Activated naive CD4-positive, alpha-beta T cell treated with anti-CD3 and anti-CD28 coated beads for 36 hours (primary cell): ENCODE measurements at places on chromosomes 4 and X. TPM values are rescaled to one million over a fixed set of nuclear protein-coding genes. Genes with fewer than 3 reads are reported as not detected.

- DNase-seq, result no peak
Measured at GRCh38 chrX:43068639-43069038, 290.7 kb upstream of the PPP1R2C start.

- no peak for DNase-seq
Measured at GRCh38 chr4:88308587-88308986, 24.2 kb upstream of the PPM1K start.

DNA sequence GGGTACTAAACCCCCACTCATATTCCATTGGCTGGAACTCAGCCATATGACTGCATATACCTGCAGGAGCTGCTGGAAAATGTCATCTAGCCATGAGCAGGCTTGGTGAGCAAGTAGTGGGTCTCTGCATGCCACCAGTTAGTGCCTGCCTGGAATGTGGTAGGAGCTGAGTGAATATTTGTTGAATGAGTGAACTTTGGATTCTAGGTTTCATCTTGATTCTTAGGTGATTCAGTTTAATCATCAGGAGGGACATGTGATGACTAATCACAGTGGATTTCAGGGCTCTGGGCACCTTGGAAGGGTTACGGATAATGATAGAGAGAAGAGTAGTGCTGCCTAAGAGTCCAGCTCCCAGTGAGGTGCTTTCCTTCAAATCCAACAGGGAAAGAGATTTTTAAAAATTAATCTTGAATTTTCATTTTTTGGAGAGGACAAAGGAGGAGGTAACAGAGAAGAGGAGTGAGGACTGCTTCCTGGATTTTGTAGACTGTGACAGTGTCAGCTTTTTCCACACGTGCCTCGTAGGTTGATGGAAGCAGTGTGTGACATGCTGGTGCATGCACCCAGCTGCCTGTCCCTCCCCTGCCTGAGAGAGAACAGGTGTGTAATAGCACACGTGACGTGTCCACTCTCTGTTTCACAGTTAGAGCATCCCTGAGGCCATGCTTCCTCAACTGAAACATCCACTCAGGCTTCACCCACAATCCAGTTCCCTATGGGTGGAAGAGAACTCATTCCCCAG, 30.4 kb downstream of the NHS start:
- DNase-seq, result no peak

DNA sequence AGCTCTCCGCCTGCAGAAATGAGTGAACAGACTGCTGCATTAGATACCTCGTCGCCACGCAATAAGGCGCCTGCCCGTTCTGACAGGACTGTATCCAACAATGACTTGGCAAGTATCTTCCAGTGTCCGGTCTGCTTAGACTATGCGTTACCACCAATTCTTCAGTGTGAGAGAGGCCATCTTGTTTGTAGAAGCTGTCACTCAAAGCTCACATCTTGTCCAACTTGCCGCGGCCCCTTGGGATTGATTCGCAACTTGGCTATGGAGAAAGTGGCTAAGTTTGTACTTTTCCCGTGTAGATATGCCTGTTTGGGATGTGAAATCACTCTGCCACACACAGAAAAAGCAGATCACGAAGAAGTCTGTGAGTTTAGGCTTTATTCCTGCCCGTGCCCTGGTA, 172.0 kb upstream of the MAGEB16 start:
- DNase-seq, result no peak

DNA sequence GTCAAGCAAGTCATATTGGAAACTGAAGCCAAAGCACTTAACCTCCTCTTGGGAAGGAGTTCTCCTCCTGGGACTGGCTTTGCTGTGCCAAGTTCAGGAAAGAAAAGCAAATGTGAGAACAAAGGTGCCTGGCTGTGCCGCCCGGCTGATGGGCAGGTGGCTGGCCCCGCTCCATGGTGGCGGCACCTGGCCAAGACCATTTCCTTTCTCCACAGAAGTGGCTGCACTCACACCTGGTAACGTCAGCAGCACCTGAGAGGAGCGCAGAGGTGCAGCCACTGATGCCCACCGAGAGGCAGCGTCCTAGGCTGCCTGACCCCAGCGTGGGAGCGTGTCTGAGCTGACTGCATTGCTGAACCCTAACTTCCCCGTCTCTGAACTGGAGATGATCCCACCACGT, 54.3 kb downstream of the DCTD start:
- DNase-seq, result no peak

DNA sequence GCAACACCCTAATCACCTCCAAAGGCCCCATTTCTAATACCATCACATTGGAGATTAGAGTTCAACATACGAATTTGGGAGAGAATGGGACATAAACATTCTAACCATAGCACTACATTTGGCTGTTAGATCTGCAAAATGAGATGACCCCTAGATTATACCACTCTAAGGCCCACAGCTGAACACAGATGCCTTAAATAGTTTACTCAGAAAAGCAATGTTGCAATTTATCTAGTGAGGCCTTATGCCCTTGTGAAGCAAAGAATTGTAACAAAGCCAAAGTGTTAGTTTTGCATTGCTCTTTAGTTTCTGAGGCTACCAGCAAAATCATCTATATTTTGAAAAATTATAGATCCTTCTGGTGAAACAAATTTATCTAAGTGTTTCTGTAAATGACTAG, 31.6 kb upstream of the ARHGEF6 start:
- DNase-seq, result no peak

- no peak for DNase-seq
Measured at GRCh38 chr4:100261346-100261745, 71.1 kb upstream of the DDIT4L start.

- DNase-seq, result no peak
Measured at GRCh38 chrX:53246231-53246630, 21.2 kb upstream of the KDM5C start.

DNA sequence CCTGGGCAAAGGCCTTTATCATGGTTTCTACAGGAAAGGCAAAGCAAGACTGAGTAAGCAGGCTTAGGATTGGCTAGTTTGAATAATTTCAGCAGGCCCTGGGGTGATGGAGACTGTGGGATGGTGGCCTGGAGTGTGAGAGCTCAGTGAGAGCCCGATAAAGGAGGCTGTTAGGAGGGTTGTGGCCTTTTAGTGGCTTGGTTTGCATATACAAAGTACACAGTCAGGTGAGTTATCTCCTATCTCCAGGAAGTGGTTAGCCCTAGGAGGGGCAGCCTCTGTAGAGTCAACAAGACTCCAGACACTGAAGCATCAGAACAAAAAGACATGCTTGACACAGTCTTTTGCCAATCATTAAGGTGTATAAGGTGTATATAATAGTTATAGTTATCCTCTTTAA, 157.2 kb downstream of the CFAP299 start:
- DNase-seq, result peak; percentile 44

- DNase-seq, result no peak
Measured at GRCh38 chrX:15672881-15673280, 8.3 kb upstream of the CLTRN start.

DNA sequence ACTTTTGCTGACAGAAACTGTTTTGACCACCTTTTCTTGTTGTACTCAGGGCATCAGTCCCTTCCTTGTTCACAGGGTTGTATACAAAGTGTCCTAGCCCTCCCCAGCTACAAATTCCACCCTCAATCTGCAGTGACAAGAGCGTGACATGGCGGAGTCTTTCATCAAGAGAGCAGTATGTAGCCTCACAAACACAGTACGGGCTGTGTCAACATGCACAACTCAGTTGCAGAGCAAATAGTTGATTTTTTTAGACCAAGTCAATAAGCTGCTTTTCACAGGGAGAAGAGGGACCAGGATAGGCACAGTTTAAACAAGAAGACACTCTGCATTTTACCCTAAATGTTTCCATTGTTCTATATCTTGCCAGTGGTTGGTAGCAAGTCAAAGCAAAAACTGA, 8.6 kb upstream of the HS6ST2 start:
- no peak for DNase-seq

DNA sequence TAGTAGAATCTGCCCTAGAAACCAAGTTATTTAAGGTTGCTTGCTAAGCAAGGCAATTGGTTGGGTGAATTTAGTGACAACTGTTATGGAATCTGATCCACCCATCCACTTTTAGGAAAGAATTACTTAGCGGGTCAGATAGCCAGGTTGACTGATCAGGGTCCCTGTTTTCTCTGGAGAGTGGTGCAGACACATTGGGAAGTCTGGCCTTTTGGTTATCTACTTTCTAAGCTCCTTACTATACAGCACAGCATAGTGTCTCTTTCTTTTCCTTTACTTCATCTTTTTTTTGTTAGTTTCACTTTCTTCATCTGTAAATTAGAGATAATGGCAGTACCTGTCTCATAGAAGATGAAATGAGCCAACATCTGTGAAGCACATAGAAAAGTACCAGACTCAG, 7.4 kb downstream of the HERC3 start:
- no peak for DNase-seq

GRCh38 chr4:148495463-148495862, 53.2 kb upstream of the NR3C2 start:
- no peak for DNase-seq

- DNase-seq, result no peak
Measured at GRCh38 chrX:35841872-35842271, 43.7 kb downstream of the MAGEB16 start.

DNA sequence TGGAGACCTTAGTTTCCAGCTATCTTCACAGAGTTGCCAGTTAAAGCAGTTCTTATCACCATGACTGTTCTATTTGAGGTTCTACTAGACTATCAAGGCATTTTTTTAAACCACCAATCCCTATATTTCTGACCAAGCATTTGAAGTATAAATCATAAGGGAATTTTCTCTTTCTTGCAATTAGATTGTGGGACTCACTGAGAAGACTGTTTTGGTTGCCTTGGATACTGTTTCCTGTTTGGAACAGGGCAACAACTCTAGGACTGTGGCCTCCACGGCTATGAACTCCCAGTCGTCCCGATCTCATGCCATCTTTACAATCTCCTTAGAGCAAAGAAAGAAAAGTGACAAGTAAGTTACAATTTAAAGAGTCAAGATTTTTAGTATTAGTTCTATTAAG, 11.8 kb downstream of the KIF4A start:
- DNase-seq, result no peak

- DNase-seq, result no peak
Measured at GRCh38 chr4:99762728-99763127, 53.9 kb upstream of the DAPP1 start.

- DNase-seq, result no peak
Measured at GRCh38 chr4:145679991-145680455, at the start of gene C4orf51. TSS of gene C4orf51 (plus strand) at chr4:145680146. CDS start at chr4:145680204, 58 bp downstream.

DNA sequence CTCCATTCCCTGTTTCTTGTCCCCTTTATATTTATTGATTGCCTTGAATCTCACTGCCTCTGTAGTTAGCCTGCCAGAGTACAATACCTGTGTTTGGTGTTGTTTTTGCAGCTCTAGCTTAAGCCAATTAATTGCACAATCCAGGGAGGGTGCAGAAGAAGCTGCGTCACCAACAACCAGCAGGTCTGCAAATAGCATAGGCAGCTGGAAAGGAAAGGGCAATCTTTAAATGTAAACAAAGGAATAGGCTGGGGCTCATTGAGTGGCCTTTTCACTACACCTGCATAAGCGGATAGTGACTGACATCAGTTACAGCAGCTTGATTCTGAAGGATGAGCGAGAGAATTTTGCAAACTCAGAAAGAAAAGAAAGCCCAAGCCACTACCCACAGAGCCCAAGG, 106.8 kb upstream of the RAI2 start:
- DNase-seq, result no peak

DNA sequence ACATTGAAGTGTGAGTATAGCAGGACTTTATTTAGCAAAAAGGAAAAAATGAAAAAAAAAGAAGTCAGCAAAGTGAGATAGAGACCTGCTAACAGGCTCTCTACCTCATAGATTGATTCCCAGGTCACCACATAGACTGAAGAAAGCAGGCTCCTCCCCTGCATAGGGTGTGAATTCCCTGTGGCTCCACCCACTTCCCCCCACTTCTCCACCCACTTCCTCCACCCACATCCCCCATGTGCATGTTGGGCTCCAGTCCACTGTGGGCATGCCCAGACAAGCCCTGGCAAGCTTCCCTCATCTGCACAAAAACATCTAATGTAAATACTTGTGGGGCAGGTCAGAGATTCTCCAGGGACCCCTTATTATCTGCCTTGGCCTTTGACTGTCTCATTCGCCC, 97.8 kb downstream of the TMEM47 start:
- DNase-seq, result peak; percentile 6

GRCh38 chr4:99417125-99417524, 18.0 kb downstream of the ADH7 start:
- DNase-seq, result no peak

Gene MGAT4D
- total RNA-seq, result not detected

Gene TEC
- 3.7 TPM for total RNA-seq

Gene PI4K2B
- total RNA-seq, result 38.0 TPM

Gene GYPB
- total RNA-seq, result not detected

Gene SLC10A4
- not detected for total RNA-seq

Gene NEUROG2
- total RNA-seq, result 0.14 TPM

Gene PCDH18
- not detected for total RNA-seq

Gene GNRHR
- not detected for total RNA-seq

Gene MAGEB2
- not detected for total RNA-seq
